ENCODE measurements at places on chromosomes 4 and X. TPM values are rescaled to one million over a fixed set of nuclear protein-coding genes. Genes with fewer than 3 reads are reported as not detected.

DNA sequence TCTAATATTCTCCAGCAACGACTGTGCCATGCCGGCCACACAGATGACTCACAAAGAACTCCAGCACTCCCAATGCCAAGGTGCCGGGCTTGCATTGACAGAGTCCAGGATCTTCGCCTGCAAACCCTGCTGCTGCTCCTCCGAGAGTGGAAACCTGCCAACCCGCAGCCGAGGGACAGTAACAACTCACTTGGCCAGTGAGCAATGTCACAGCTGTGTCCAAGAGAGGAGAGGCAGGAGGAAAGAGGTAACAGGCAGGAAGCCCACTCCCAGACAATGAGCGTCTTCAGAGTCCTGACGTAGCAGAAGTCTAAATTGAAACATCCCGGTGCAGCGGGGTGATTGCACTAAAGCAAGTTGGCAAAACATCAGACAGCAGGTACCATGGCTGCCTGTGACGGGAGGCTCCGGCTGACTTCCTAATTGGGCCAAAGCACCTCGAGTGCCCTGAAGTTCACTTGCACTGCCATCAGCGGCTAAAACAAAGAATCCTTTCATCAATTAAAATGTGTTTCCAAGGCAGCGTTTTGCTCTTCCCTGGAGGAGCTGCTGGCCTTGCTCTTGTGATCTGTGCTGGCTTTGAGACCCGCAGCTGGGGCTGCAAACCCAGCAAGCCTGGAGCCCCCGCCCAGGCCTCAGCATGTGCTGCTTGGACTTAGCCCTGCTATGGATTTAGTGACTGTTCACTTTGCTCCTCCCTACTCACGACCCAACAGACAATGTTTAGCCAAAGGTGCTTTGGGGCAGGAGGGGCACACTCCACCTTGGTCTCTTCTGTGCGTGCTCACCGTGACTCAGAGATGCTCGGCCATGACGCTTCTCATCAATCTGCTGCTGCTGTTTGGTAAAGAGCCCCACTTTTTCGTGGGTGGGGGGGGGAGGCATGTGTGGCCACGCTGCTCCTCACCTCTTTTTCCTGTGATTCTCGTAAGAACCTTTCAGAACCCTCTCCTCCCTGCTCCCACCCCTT lies 36.5 kb downstream of the DCTD start:
- no peak for DNase-seq

- no peak for DNase-seq
These were observed 336.8 kb downstream of the BCOR start for GRCh38 chrX:39760930-39761329.

Gene DMP1
- total RNA-seq = not detected

DNA sequence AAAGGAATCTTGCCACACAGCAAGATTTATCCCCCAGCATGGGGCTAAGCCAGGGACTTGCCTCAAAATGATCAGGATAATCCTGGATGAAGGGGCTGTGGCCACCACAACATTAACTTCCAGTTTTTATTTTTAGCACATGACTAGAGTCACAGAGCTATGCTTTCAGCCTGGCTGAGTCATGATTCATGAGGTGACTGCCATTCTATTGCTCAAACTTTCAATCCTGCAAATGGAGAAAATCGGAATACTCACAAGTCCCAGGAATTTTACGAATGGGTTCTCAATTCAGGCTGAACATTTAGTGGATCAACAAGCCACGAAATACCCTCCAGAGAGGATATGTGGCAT lies 70.7 kb upstream of the HPGD start:
- DNase-seq = peak; percentile 84

Gene ZXDA
- total RNA-seq = 3.7 TPM

DNA sequence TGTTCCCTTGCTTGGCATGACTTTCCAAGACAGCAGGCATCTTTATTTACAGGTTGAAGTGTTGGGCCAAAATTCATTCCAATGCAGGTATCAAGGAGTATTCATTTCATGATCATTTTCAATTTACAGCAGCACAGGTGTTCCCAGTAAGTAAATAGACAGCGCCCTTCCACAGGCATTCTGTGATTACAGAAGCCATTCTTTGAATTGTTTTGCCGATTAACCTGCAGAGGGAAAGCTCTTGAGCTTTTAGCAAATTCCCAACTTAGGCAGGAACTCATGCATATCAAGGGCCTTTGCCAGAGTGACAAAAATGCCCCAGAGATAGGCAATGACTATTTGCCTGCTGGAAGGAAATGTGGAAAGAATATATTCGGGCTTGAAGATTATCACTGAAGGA lies 6.8 kb downstream of the TXK start:
- no peak for DNase-seq

DNA sequence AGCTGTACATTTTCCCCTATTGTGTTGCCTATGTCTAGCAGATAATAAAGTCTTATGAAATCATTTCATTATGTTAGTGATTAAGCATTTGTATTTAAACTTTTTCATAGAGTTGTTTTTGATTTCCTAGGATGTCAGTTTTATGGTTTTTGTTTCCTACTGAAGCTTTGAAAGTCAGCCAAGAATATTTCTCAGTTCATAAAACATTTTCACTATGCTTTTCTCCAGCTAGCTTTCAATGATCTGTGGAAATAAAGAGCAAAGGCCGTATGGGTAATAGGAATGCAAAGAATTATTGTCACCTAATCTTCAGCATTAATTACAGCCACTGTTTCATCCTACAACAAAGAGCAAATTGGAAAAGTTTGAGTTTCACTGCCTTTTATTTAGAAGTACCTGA lies 145.7 kb upstream of the NUDT6 start:
- DNase-seq = no peak

Gene EVC2
- 8.0 TPM for total RNA-seq

- DNase-seq = no peak
These were observed 501.1 kb downstream of the KCNIP4 start for GRCh38 chr4:21447301-21448054.
